Osteocyte (in vitro differentiated cells): ENCODE measurements at places on chromosomes 11 and 22. TPM values are rescaled to one million over a fixed set of nuclear protein-coding genes. Genes with fewer than 3 reads are reported as not detected.

Gene ART1
- not detected in 2 replicates for total RNA-seq

Gene OR2AG1
- not detected in 2 replicates for total RNA-seq

Gene PDE2A
- total RNA-seq = not detected in 2 replicates

Gene ASRGL1
- 2.4 and 2.9 TPM in 2 replicates for total RNA-seq

Gene GRK3
- 1.1 and 1.6 TPM in 2 replicates for total RNA-seq

Gene MMP8
- total RNA-seq = not detected in 2 replicates

Gene FXYD6
- 0.99 and 1.7 TPM in 2 replicates for total RNA-seq

Gene LDHAL6A
- not detected in 2 replicates for total RNA-seq

Gene SLC29A2
- total RNA-seq = 2.0 and 3.6 TPM in 2 replicates

Gene FAM83F
- total RNA-seq = not detected in 2 replicates
